ENCODE measurements at places on chromosomes 1 and 21. TPM values are rescaled to one million over a fixed set of nuclear protein-coding genes. Genes with fewer than 3 reads are reported as not detected.

Gene MMEL1
- total RNA-seq, result 0.58 TPM

DNA sequence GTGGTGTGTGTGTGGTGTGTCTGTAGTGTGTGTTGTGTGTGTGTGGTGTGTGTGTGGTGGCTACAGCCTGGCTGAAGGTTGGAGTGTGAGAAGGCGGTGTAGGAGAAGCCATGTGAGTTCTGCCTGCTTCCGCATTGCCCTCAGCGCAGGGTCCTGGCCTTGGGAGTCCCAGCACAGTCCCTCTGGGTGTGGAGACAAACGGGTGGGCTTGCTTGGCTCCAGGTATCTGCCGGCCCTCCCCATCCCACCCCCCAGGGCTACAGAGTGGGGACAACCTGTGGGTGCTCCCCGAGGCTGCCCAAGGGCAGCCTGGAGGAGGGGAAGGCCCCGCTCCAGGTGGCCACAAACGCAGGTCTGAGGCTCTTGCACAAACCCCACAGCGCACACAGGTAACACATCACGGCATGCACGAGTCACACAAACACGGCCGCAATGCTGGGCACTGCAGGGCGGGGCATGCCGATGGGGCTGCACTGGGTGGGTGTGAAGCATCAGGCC is 31.7 kb upstream of the ADARB1 start:
- DNase-seq, result no peak

DNA sequence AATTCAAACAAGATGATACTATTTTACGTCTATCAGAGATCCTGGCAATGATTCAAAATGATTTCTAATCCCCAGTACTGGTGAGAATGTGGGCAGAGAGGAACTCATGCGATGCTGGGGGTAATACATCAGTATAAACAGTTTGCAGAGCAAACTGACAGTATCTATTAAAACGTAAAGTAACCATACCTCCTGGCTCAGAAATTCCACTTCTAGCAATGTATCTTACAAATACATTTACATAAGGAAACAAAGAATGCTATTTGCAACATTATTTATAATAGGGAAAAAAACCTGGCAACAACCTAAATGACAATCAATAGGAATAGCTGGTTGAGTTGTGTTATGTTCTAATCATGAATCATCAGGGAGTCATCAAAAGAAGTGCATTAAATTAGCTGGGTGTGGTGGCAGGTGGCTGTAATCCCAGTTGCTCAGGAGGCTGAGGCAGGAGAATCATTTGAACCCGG is 15.9 kb downstream of the RCAN1 start:
- peak; percentile 4 for DNase-seq

DNA sequence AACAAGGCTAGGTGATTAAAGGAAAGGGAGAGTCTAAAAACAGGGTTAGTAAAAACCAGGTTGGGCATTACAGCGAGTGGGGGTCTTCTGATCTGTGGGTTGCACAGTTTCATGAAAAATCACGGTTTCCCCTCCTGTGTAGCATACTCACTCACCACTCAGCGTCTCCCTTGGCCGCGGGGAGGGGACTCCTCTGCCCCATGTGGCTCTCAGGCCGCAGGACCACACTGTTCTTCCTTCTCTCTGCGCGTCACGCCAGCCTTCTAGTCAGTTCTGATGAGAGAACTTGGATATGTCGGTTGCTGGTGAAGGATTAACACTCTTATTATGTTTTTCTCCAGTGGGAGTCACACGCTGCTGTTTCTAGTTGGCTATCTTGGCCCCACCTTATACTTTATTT is 254.6 kb upstream of the LRRC7 start:
- DNase-seq, result no peak

Gene LAD1
- total RNA-seq, result not detected

Gene DHRS3
- total RNA-seq, result 60.4 TPM

GRCh38 chr1:230123280-230124185 is 56.5 kb downstream of the GALNT2 start:
- peak; percentile 86 for DNase-seq

DNA sequence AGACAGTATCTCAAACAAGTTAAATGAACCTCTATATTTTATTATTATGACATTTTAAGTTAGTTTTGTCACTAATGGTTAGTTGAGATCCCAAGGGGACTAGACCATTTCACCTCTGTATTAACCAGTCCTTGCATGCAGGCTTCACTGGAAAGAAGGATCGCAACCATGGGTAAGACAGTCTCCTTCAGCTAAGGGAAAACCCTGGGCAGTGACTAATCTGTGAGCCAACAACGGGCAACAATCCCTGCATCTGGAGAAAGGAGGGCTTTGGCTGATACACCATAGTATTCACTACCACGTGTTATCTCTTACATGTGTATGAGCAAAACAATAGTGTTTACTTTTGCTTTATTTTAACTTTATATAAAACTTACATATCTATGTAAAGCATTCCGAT is 708.8 kb upstream of the CHRM3 start:
- no peak for DNase-seq

DNA sequence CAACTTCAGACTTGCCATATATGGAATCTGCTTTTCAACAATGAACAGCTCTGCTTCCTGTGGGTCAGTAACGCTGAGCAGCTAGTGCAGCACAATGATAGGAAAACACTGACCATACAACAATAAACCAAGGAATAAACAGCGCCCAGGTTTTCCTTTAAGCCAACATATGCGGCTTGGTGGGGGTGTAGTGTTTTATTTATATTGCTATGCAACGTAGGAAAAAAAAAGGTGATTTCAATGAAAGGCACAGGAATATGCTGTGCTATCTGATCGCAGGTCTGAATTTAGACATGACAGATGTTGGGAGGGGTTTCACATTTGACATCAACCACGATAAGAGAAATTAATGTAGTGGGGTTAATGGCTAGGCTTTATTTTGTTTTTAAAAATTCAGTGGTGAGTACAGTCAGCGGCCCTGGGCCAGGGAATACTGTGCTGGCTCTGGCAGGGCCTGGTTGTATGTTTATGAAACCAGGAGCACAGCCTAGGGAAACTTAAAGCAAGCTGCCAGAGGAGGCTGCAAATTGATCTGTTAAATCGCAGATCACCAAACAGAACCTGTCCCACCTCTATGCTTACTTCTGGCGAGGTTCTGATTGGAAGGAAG is 4.3 kb downstream of the TSPAN2 start:
- DNase-seq, result no peak

Gene SEC16B
- not detected for total RNA-seq

Gene DTL
- 86.2 TPM for total RNA-seq

- DNase-seq, result no peak
Measured at GRCh38 chr1:94773931-94774422, 46.2 kb upstream of the SLC44A3 start.

Gene TSPEAR
- not detected for total RNA-seq

DNA sequence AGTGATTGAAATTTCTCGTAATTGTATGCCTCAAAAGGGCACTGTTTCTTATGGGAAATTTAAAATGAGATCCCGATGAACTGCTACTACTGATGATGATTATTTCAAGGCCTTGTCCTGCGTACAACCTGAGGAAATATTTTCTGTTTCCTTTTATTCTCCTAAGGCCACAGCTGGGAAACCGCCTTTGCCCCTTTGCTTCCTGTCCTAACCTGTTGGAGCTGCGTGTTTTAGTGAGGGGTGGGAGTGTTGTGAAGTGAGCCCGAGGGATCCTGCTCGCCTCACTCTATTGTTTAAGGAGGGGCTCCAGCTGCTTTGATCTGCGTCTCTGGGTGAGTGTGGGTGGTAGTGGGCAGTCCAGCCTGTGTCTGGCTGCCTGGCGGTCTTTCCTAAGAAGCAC is 14.4 kb downstream of the LAMC2 start:
- no peak for DNase-seq

DNA sequence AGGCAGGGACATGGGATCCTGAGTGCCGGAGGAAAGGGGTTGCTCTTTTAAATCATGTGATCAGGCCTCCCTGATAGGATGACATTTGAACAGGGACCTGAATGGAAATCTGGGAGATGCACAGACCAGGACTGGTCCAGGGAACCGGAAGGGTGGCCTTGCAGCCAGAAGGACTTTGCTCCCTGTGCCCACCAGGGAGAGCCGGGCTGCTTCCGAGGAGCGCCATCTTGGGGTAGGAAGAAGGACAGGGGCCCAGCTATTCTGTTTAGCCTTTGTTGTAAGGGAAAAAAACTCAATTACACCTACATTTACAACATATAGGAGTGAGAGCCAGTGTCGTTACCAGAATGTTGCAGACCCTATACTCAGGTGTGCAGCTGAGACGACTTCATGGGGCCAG is 5.5 kb downstream of the KLHDC7A start:
- no peak for DNase-seq

- DNase-seq, result no peak
Measured at GRCh38 chr1:186404454-186405051, 28.9 kb downstream of the ODR4 start.

Gene DNALI1
- total RNA-seq, result 0.30 TPM

GRCh38 chr1:42552636-42553035 is 89.5 kb downstream of the CCDC30 start:
- no peak for DNase-seq

GRCh38 chr1:158249646-158250045 is 4.6 kb upstream of the CD1A start:
- no peak for DNase-seq

GRCh38 chr1:109535971-109536491 is 3.6 kb upstream of the GPR61 start:
- no peak for DNase-seq

GRCh38 chr21:42056468-42056867 is 14.6 kb upstream of the UMODL1 start:
- DNase-seq, result no peak

Gene TADA1
- total RNA-seq, result 18.1 TPM

Measured in activated CD8-positive, alpha-beta memory T cell treated with anti-CD3 and anti-CD28 coated beads, Interleukin-2, amount 10 ng/mL, durations not matched to agents 7 days and 5 days (primary cell).